ENCODE measurements at places on chromosomes 16 and 17.

DNA sequence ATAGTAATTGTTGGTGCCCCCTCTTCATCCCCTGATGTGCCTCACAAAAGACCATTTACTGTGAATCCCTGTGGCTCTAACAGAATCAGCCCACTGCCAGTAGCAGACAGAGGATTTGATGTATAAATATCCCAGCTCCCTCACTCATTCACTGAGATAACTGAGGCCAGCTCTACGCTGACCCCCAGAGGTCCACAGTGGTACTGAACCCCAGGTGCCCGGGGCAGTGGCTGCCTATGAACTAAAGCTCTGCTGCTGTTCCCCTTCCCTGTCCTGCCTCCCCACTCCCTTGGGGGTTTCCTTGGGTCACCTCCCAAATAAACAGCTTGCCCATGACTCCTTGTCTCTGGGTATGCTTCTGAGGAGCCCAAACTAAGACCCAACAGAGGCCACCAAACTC, 295.8 kb downstream of the FOXL1 start:
- no peak for DNase-seq

GRCh38 chr17:32349503-32349853, 479 bp upstream of the ZNF207 start:
- no peak for DNase-seq

DNA sequence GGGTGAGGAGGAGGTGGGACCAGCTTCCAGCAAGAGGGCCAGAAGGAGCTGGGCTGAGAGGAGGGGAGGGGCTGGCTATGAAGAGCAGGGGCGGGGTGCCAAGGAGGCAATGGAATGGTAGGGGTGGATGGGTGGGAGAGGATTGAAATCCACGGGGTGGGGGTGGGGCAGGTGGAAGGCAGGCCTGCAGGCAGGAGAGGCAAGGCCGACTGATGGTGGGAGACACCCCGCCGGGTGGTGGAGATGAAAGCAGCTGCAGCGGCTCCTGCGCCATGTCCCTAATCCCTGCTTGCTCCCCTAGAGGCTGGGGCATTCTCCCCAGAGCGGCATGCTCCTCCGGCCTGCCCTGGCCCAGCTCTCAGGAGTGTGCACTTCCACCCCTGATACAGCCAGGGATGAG, 27.8 kb upstream of the TAC4 start:
- DNase-seq: no peak

- no peak for DNase-seq
Observed at GRCh38 chr17:56274491-56274890, 121.2 kb downstream of the ANKFN1 start.
